ENCODE measurements at places on chromosomes 6 and 20. TPM values are rescaled to one million over a fixed set of nuclear protein-coding genes. Genes with fewer than 3 reads are reported as not detected.

Gene IL22RA2
- total RNA-seq = not detected

Gene SLC17A4
- total RNA-seq = 107 TPM

Gene RHAG
- not detected for total RNA-seq

Gene BPIFB4
- total RNA-seq = not detected

Gene IMPG1
- not detected for total RNA-seq

Gene SSTR4
- total RNA-seq = not detected

Gene MYH7B
- total RNA-seq = 1.9 TPM

Gene ATP6V1G2
- 1.2 TPM for total RNA-seq

Gene PDCD2
- 47.2 TPM for total RNA-seq

Gene C20orf204
- 1.0 TPM for total RNA-seq

Gene TRIM40
- 33.4 TPM for total RNA-seq

Gene CCDC170
- total RNA-seq = 0.87 TPM

Gene ZBP1
- 3.6 TPM for total RNA-seq

Gene CLIC5
- total RNA-seq = 242 TPM

Gene TMEM74B
- 2.1 TPM for total RNA-seq

Gene KIAA1755
- 22.4 TPM for total RNA-seq

Gene OOEP
- total RNA-seq = 0.41 TPM

Gene NANP
- total RNA-seq = 2.5 TPM

Gene MYLIP
- total RNA-seq = 64.4 TPM
